GM13976 (cell line): ENCODE measurements at places on chromosomes 4 and X.

DNA sequence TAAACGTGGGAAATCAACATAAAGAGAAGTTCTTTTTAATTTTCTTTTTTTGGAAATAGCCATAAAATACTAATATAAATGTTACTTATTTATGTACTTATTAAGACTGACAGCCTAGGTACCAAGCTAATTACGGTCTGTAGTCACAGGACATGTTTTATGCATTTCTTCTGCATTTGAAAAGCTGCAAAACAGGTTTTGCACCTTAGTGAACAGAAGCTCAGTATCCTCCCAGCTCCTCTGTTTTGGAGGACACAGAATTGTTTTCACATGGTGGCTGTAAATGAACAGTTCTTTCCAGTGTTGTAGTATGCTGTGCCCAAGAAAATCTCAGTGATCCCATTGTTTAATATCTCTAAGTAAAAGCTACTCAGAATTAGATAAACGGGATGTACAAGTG lies 1788.0 kb upstream of the TENM3 start:
- DNase-seq = no peak

DNA sequence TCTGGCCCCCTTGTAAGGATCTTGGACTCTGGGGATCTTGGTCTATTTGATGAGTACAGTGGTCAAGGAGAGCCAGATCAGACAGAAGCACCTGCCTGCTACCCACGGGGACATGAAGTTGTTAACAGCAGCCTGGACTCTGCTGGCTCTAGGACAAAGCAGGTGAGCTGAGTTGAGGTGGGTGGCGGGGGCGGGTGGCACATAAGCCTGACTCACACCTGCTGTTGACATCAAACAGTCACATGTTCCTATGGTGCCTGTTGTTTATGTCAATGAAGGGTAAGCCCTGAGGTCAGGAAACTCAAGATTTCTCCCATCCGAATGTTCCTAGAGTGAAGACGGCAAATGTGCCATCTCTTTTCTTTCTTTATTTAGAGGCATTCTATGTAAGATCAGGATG lies 50.1 kb upstream of the CLNK start:
- DNase-seq = no peak

GRCh38 chrX:148530464-148531077 lies 30.2 kb downstream of the AFF2 start:
- DNase-seq = peak; percentile 3

DNA sequence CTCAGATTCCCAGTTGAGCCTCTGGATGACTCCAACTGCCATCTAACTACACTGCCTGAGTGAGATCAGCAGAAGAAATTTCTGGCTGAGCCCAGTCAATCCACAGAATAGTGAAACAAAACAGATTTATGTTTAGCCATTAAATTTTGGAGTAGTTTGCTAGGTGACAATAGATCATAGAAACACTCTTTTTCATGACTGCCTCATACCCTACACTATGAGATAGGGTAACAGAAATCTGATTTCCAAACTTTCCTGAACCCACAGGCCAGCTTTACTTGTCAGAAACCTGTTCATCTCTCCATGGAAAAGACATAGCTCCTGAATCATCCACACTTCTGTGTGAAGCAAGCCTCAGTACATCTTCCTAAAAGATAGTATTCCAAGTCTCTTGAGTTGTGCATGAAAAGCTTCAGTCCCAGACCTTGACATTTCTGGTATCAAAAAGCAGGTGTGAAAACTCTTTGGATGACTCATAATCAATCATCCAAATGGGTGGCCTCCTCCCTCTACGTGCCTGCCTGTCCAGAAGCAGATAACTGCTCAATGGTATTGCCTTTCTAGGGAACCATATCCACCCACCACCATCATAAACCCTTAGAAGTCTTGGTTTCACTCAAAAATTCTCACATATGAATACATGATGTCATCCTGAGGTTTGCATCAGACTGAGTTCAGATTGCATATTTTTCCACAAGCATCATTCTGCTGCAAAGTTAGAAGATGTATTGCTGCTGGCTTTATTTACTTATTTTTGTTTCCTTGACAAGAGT lies 47.5 kb upstream of the RAP2C start:
- DNase-seq = peak; percentile 31

GRCh38 chr4:129371065-129371464 lies 275.1 kb downstream of the C4orf33 start:
- DNase-seq = no peak

DNA sequence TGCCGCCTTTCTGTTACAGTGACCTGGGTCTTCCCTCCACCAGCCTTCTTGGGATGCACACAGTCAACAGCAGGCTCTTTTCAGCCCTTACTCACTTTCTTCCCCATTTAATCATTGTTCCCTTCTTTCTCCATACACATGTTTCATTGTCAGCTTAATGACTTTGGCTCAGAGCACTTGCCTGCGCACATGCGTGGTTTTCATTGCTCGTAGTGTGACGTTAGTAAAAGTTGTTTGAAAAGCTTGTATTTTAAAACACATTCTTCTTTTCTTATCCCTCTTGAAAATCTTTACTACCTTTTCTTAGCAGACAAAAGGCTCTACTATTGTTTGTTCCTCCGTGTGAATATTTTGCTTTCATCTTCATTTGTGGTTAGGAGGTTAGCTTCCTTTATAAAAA lies 19.7 kb upstream of the SCOC start:
- no peak for DNase-seq

- DNase-seq = no peak
These were observed 103.5 kb downstream of the SLC34A2 start for GRCh38 chr4:25759101-25759500.

GRCh38 chr4:8600686-8601085 lies 8.1 kb downstream of the CPZ start:
- DNase-seq = no peak

DNA sequence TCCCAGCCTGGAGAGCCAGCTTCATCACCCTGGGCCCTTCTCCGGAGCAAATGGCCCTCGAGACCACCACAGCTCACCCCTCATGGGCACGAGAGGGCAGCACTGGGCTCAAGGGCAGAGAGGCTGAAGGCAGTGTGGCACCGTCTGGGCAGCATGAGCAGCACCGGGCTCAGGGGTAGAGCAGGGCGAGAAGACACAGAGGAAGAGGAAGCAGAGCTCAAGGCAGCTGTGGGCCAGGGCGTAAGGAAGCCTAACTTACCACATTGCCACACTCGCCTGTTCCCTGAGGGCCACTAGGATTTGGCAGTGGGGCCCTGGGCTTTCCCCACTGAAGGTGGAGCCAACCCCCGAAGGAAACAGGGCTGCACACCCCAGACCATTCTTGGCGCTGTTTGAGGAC lies 15.5 kb downstream of the ZNF185 start:
- DNase-seq = no peak

DNA sequence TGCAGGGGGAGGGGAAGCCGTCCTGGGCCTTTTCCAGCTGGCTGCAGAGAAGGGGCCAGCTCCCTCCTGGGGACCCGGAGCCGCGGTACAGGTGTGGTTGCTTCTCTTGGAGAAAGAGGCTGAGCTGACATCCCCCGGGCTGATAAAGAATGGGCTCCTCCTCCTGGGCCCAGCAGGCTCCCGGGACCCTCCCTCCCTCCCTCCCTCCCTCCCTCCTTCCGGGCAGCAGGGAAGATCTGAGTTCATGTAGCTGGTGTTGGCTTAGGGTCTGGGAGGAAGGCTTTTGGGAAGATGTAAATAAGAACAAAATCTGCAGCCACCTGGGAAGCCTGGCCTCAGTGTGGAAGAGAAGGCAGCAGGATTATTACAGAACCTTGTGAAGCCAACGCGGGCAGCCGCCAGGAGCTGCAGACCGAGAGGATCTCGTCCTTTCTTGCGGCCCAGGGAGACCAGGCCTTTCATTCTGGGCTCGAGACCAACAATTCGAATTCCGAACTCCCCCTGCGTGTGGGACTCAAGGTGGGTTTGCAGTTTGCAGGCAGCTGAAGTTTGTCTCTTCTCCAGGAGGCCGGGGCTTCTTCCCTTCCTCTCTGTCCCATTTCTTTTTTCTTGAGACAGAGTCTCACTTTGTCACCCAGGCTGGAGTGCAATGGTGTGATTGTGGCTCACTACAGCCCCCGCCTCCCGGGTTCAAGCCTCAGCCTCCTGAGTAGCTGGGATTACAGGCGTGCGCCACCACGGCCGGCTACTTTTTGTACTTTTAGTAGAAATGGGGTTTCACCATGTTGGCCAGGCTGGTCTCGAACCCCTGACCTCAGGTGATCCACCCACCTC lies at the start of gene PLCXD1:
Gene PLCXD1, plus strand, starts transcription at position 216 of the 834 bp plus-strand sequence. CDS start 2,807 bp downstream, outside the sequence.
- peak; percentile 78 for DNase-seq

DNA sequence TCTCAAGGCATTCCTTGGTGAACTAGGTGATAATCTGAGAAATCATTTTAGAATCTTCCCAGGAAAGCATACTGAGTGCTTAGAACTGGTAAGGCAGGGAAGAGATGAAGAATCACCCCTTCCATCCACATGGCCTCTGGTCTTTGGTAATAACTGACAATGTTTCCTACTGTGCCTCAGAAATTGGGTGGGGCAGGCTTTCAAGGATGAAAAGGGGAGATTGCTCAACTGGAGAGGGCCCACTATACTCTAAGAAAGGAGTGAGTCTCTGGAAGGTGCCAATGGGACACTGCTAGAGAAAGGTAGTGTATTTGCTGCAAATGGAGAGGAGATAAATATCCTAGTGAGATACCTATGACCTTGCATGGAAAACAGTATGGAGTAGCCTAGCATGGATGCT lies 135.0 kb upstream of the SCML1 start:
- DNase-seq = no peak

GRCh38 chr4:111775556-111776297 lies 369.5 kb upstream of the FAM241A start:
- DNase-seq = no peak

- DNase-seq = no peak
These were observed 1492.2 kb upstream of the TENM3 start for GRCh38 chr4:180751009-180751408.

DNA sequence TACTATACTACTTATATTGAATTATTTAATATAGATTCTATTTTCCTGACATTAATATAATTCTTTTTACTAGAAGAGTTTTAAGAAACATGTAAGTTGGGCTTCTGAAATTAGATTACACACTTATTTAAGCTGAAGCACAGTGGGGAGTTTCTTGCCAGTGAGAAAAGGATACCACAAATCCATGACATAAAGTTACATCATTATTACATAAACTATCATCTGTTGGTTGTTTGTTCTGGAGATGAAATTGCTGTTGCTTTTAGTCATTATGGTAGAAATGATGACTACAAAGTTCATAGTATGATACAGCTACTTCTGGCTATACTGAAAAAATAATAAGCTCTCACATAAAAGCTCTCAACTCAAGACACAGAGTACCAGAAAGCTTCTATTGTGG lies 880.4 kb downstream of the PCDH18 start:
- DNase-seq = no peak

- DNase-seq = no peak
These were observed 218.2 kb downstream of the BANK1 start for GRCh38 chr4:102008711-102009110.

- DNase-seq = peak; percentile 53
These were observed at the start of gene DCHS2 for GRCh38 chr4:154491341-154492271. Gene DCHS2 (minus strand): TSS chr4:154491799. CDS start chr4:154491355, 444 bp downstream.

DNA sequence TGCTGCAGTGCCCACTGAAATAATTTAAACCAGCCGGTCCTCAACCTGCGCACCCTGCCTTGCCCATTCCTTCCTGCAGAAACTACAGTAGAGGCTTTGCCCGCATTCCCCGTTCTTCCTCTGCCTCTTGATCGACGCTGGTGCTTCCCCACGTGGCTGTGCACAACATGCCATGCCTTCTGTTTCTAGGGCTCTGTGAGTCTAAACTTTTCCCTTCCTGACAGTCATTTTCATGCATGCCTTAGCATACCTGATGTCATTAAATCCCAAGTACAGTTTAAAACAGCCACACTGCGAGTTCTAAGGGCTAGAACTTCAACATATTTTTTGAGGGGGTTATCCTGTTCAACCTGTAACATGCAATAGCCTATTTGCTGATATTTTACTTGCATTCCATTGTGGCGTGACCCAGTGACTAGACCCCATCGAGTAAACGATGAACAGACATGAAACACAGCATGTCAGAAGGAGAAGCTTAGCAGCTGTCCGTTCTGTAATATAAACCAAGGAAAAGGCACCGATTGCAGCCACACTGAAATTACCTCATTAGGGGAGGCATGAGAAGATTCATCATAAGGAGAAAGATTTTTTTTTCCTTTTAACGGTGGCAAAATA lies 232.5 kb downstream of the ARHGAP10 start:
- DNase-seq = no peak

- no peak for DNase-seq
These were observed 823.2 kb downstream of the CCSER1 start for GRCh38 chr4:90950385-90950841.

DNA sequence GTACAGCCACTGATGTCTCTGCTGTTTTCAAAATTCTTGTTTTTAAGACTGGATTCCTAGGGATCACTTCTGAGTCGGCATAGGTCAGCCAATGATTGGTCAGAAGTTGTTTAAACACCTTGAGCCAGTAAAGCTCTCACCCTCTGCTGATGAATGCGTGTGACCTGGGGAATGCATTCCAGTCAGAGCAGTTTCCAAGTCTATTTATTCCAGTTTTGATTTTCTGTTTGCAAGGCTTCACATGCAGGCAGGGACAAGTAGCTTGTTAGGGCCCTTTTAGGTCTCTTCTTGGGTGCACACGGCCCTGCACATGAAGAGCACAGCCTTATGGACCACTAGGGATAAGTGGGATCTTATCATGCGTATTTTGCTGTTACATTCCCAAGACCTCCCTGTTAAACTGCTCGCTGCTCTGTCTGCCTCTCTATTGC lies 47.0 kb downstream of the KLHL15 start:
- DNase-seq = no peak

GRCh38 chr4:54741202-54741601 lies 83.4 kb downstream of the KIT start:
- no peak for DNase-seq

GRCh38 chr4:127364911-127365310 lies 267.8 kb upstream of the INTU start:
- DNase-seq = no peak

- no peak for DNase-seq
These were observed at the start of gene PAGE4 for GRCh38 chrX:49829016-49829415. Gene PAGE4 (plus strand): TSS chrX:49829303. CDS start chrX:49830429, 1,126 bp downstream.

DNA sequence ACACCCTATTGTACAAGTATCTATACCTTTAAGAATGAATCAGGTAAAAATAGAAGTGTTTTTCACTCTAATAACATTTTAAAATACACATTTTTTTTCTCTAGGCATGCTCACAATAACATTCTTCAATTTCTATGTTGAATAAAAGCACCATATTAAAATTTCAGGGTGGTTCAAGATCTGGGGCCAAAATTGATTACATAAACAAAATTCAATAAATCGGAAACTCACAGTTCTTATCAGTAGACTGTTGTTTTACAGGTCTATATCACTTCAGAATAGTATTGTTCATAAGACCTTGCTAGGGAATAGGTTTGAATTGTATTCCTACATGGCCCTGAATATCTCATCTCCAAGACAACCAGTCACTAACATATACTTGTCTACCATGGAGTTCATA lies 634.0 kb downstream of the SPOCK3 start:
- no peak for DNase-seq

DNA sequence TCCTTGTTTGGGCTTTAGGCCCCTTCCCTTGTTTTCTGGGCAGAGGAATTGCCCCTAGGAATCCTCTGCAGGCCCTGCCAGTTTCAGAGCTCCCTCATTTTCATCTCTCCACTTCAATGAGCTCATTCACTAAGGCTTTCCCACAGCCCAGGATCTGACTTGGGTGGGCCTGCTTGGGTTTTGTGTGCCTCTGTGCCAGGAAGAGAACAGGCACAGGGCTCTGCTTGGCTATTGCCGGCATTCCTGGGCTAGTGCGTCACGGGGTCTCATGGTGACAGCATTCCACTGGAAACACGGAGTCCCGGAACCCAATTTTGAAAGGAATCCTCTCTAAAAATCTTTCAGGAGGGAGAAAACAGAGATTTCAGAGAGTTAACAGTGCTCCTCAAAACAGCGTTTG lies 150.5 kb downstream of the VCX3A start:
- no peak for DNase-seq

GRCh38 chr4:102345795-102346100 lies 466 bp upstream of the SLC39A8 start:
- DNase-seq = peak; percentile 21
